ENCODE measurements at places on chromosomes 16 and 17.

DNA sequence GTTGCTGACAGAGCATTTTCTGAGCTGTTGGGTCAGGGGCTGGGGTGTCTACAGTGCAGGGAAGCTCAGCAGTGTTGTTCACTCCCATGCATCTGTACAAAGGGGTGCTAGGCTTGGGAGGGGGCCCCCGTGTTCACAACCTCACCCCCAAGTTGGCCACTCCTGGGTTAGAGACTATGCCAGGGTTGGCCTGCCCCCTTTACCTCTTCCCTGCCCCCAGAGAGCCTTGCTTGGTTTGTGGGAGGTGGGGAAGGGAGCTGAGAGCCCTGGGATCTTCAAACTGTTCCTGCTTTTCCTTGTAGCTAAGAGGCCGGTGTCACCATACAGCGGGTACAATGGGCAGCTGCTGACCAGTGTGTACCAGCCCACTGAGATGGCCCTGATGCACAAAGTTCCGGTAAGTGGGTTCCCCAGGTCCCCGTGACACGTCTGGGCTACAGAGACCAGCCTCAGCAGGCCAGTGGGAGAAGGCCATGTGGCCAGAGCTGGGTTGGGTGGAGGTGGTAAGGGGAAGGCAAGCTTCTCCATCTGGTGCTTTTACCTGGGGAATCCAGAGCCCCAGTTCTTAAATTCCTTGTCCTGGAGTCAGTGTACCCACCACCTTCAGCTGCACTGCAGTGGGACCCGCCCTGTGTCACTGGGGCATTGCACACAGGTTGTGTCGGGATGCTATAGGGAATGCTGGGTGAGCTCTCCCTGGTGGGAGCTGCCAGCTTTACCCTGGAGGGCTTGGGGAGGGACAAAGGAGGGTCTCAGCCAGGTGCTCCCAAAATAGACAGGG lies 11.8 kb downstream of the GPRC5C start:
- DNase-seq = no peak

GRCh38 chr17:65078441-65079160 lies 22.1 kb upstream of the GNA13 start:
- no peak for DNase-seq

GRCh38 chr17:82267575-82268379 lies 5.7 kb downstream of the CSNK1D start:
- DNase-seq = no peak

- DNase-seq = peak; percentile 74
These were observed 543 bp downstream of the STX4 start for GRCh38 chr16:31033709-31034492.

DNA sequence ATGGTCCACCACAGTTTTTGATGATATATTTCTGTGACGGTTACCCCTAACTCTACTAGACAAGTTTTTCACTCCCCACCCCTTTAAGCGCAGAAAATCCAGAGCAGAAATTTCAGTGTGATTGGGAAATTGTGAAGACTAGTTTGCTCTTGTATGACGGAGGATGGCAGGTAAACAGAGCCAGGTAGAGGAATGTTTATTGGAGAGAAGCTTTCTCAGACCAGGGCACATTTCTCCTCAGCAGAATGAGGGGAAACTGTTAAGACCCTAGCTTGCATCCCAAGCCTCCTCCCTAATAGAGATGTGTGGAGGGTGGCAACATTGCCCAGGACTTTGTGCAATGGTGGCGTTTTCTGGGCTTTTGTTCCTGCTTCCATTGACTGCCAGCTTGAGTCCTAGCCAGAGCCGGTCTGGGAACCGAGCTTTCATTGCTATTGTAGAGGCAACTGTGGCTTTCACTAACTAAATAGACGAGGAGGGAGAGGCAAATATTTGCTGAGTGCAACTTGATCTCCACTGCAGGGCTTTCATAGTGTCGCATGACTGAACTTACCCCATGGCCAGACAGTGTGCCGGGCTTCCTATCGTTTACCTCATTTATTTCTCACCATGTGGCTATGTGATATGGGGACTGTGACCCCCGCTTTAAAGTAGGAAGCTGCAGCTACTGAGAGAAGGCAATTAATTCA lies 159.6 kb upstream of the MPHOSPH6 start:
- DNase-seq = no peak

GRCh38 chr17:51745993-51746392 lies 412.5 kb downstream of the CA10 start:
- DNase-seq = no peak

DNA sequence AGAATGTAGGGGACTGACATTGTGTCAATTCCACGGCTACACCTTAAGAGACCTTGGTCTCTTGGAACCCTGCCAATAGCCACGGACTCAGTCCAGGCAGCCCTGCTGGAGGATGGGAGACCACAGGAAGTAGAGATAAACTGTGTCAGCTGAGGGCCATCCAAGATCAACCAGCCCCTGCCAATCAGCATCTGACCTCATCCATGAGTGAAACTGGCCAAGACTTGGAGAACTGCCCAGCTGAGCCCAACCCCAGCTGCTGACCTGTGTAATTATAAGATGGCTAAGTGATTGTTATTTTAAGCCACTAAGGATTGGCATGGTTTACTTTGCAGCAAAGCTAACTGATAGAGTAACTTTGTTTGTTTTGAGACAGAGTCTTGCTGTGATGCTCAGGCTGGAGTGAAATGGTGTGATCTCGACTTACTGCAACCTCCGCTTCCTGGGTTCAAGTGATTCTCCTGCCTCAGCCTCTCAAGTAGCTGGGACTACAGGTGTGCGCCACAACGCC lies 13.3 kb upstream of the YWHAE start:
- DNase-seq = no peak

GRCh38 chr16:630249-630814 lies 453 bp upstream of the WFIKKN1 start:
- no peak for DNase-seq

DNA sequence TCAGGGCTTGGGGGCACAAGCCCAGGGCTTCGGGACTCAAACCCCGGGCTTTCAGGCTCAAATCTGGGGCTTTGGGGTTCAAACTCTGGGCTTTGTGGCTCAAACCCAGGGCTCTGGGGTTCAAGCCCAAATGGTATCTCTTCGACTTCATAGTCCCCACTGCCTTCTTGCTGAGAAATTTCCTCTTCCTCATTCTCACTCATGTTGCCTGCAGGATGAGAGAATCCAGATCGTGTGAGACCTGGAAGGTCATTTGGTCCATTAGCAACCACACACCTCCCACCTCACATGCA lies 576 bp downstream of the ZNF768 start:
- no peak for DNase-seq

DNA sequence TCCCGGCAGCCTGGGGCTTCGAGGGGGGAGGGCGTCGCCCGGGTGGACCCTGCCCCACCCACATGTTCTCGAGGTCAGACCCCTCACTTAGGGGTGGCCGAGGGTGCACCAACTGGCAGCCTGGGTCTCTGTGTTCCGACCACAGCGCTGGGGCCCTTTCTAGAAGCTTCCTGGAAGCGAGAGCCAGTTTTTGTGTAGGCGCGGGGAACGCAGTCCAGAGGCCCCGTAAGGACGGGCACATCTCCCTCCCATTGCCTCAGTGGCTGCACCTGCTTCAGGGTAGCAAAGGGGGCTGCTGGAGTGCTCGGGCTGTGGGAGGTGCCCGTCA lies 148.3 kb downstream of the BANP start:
- DNase-seq = no peak

DNA sequence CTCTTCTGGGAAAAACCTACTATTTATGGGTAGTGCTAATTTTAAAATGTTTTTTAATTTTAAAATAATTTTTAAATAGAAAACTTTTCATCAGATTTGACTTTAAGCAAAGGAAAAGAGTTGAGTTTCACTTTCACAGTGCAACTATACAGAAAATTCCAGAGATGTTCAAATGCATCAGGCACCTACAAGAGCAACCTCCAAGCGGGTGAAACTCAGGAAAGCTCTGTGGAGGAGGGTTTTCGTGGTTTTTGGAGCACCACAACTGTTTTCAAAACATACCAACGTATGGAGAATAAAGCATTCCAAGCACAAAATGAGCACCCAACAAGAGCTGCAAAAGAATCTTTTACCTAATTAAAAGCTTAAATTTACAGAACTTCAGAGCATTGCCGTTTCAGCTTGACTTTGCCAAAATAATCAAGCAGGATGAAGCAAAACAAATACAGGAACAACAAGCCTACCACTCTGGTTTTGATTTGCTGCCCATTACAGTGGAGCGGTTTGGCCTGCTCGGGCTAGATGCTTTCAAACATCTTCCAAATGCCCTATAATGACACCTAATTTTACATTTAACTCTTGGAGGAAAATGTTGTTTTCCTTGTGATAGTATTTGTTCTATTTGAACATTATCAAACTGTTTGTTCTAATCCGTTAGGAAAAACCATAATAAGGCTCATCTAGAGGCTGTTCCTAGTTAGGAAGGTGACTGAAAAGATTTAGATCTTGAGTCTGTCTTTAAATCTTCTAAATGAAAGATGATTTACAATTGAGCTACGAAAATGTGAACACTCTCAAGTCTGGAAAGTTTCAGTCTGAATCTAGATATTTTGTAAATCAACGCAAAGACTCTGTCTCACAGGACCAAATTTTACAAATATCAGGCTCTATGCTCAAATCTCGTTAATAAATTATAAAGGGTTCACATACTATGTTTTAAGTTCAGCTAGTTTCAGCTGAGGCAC lies 34.5 kb downstream of the NACA2 start:
- DNase-seq = no peak

DNA sequence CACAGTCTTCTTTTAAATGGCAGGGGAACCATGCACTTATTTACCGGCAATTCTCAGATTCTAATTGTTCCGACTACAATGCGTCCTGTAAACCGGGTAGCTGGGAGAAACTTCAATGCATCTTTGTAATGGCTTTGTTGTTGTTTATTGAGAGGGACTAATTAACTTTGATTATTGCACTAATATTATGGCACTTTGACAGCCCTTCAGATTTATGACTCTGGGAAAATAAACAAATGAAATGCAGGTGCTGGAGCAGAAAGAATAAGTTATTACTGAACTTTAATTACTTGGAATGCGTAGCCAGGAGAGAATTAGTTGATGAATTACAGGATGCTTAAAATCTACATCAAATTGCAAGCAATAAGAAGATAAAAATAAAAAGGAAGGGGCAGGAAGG lies 77.0 kb downstream of the WWOX start:
- no peak for DNase-seq

- no peak for DNase-seq
These were observed 2.8 kb upstream of the MEAK7 start for GRCh38 chr16:84507011-84507982.

GRCh38 chr17:42361781-42362186 lies 26.5 kb downstream of the STAT3 start:
- DNase-seq = no peak

DNA sequence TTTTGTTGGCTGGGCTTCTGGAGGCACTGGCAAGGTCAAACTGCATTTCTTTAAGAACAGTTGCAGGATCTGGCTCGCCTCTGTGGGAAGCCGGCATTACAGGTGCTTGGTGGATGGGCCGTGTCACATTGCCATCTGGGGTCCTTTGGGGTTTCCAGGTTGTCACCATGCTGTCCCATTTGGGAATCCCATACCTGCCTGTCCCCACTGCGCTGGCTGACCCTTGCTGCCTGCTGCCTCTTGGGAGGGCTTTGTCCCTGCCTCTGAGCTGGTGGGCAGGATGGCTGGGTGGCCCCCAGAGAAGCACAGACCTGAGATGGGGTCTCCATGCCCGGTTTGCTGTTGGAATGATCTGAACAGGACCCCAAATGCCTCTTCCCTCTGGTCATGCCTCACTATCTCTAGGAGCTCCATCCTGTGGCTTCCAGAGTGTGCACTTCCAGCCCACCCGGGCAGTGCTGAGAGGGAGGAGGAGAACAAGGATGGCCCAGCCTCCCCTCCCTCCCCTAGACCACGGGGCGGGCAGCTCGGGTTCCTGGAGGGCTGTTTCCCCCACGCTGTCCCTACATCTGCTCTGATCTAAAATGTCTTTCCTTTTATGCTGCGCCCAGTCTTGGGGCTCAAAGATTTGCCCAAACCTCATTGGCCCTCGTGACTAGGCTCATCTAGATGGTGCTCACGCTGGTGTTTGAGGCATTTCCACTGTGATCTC lies 28.0 kb downstream of the OR1D5 start:
- DNase-seq = no peak

DNA sequence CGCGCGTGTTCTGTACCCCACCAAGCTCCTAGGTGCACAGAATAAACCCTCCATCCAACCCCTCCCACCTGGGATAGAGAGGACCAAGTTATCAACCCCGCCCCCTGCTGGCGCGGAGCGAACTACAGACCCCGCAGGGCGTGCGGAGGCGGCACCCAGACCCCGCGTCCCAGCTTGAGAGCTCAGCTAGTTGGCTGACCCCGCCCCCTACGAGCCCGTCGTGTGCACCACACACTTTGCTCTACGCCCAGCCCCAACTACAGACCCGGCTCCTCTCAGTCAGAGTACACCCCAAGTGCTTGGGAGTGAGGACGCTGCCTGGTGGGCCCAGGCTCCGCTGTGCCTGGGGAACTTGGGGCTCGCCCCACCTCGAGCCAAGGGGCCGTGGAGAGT lies 1.5 kb downstream of the GRIN2A start:
- DNase-seq = no peak

DNA sequence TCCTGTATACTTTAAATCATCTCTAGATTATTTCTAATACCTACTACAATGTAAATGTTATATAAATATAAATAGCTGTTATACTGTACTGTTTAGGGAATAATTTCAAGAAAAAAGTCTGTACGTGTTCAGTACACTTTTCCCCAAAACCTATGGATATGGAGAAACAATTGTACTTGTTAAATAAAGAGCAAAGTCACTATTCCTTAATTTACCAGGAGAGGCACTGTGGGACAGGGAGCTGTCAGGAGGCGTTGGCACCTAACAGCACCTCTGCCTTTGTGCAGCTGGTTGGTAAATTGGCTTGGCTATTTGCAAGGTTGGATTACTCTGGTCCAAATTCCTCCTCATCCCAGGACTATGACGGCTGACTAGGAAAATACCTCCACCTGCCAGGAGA lies 28.0 kb downstream of the CRHR1 start:
- no peak for DNase-seq

- DNase-seq = no peak
These were observed 93.8 kb upstream of the RPRML start for GRCh38 chr17:47072886-47073285.

- no peak for DNase-seq
These were observed 383.8 kb downstream of the ZFHX3 start for GRCh38 chr16:72664056-72664508.

DNA sequence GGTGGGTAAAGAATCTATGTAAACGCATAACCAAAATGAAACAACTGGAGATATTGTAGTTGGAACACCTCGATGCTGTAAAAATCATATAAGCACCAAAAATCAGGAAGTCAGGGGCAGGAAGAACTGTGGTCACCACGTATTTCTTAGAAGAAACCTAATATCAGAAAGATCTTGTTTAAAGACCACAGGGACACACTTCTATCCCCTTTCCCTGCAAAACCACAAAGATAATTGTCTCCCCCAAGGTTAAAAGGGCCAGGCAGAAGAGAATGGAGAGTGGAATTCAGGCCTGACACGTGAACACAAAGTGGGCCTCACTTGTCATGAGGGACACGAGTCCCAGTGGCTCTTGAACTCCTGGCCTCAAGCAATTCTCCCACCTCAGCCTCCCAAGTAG lies 68.1 kb downstream of the GSG1L start:
- no peak for DNase-seq

DNA sequence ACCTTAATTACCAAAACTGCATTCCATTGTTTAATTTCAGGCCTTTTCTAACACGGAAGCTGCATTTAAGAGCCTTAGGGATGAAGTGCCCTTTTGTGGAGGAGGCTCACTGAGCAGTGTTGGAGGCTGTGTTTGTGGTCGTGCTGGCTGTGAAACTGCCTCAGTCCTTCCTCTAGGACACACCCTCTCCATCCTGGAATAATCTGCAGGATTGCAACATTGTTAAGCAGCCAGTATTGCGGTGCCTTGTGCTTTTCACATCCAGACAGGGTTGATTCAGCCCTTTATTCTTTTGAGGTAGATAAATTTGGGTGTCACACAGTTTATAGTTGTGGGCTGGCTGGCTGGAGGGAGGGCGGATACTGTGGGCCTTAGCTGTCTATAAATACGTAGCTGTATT lies 141.6 kb downstream of the CDRT15L2 start:
- no peak for DNase-seq

Measured in activated T-helper 1 cell treated with anti-CD3 and anti-CD28 coated beads, Interleukin-2, amount 50 U/mL, for 16 hours (primary cell).